Breast epithelium (tissue), 4 donors: ENCODE measurements at places on chromosomes 5 and 9. TPM values are rescaled to one million over a fixed set of nuclear protein-coding genes. Genes with fewer than 3 reads are reported as not detected.

DNA sequence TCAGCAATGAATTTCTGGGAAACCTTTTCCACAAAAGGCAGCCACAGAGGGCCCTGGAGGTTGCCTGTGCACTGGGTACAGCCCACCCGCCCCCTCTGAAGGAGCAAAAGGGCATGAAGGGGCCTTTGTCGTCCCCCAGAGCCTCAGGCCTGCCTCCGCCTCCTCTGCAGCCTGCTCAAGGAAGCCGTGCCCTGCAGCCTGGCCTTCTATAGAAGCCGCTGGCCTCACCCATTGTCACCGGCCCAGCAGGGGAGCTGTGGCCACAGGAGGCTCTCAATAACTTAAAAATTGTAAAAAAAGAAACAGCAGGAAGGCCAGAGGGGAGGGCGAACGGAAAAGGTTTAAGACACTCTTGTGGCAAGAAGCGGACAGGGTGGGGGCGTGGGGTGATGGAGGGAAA, 213.3 kb downstream of the IRX2 start:
- DNase-seq: no peak

DNA sequence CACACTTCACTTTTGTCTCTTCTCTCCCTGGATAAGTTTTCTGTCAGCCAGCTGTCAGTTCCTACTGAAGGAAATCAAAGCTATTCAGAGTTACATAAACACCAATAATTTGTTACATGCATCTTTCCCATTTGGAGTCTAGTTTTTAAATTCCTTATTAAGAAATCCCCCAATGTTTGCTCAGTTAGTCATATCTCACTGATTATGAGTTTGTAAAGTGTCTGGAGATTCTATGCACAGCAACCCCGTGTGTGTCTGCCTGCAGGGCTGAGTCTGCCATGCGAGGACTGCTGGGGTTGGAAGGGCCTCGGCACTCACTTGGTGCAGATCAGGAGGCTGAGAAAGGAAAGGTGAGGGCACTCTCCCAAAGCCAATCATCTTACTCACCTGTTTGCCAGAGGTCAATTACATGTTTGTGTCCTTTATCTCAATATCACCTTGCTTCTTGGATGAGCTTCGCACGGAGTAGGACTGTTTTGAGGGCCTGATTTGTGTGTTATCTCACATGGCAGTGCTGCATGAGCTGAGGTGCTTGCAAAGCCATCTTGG, 3.3 kb downstream of the ANKRD34B start:
- DNase-seq: no peak

DNA sequence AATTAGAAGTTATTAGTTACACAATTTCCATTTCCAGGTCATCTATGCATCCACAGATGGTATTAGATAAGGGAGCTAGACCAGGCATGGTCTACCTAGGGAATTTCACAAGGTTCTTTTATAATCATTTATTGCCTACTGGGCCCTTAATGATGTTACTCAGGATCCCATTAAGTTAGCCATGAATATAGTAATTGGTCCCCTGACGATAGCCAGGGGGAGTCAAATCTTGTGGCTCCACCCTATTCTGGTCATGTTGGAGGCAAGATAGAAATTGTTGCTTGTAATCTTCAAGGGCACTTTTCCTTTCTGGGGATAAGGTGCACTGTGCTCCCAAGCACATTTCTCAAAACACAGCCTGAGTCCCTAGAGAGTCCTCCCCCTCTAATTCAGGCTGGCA, 14.1 kb upstream of the ELL2 start:
- no peak for DNase-seq

- DNase-seq: no peak
Measured at GRCh38 chr5:125582352-125582751, 835.9 kb upstream of the ZNF608 start.

DNA sequence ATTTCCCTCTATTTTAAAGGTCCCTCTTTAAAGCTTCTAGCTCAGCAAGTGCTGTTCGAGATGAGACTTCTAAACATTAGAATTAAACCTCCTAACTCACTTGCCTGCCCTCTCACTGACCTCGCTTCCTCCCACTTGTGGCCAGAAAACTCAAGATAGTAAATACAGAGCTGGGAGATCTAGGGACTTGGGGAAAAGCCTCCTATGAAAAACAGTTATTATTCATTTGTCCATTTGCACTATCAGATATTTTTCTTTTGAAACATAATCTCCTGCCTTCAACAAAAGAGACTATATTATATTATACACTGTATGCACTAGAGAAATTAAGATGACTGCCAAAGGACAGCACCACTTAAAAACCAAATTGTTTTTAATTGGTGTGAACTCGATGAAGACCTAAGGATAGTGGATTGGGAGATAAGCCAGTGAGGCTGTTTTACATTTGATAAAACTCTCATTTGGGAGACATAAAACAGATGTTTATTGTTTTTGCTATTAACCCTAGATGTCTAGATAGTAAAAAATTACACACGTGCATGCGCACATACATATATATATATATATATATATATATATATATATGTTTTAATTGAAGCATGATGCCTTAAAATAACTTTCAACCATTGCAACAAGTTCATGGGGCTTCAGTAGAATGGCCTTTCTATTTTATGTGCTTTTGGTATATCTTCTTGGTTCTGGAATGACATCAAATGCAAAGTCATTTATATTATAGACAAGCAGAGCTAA, 229.4 kb downstream of the ADAMTSL1 start:
- DNase-seq: no peak

- no peak for DNase-seq
Measured at GRCh38 chr5:143313298-143313852, 90.1 kb downstream of the NR3C1 start.

GRCh38 chr5:139667001-139667729, 19.0 kb downstream of the CXXC5 start:
- DNase-seq: no peak

DNA sequence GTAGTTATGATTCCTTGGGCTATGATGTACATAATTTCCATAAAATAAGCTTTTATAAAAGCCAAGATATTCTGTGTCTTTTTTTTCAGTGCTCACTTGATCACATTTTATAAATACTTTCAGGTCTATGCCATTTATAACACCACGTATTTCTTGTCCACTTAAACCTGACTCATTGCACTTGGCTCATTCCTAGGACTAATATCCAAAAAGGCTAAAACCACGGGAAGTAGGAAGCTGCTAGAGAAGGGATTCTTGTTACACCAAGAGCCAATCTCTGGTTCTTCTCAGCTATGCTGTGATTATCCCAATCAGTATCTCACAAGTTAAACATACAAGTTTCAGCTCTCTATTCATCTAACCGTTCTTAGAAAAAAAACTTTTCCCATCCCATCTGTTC, 80.4 kb upstream of the CDH6 start:
- DNase-seq: no peak

- no peak for DNase-seq
Measured at GRCh38 chr5:176754376-176754973, 55.9 kb upstream of the UNC5A start.

Gene SPINK7
- total RNA-seq: not detected

Gene C9orf50
- not detected for total RNA-seq

DNA sequence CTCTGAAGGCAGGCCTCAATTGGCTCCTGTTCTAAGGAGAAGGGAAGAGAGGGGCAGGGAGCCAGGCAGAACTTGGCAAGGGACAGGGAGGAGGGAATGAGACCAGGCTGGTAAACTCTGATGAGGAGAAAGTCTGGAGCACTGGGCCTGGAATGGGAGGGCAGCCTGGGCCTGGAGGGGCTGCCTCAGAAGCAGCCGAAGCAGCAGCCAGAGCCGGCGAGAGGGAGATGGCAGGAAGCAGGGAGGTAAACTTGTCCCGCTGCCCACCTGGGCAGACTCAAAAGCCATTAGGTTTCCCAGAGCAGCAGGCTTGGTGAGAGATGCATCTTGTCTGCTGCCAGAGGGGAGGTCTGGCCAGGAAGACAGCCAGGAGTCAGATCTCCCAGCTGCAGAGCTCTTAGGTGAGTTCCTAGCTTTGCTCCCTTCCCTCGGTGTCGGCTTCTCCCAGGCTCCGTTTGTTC, 37.0 kb upstream of the CRB2 start:
- no peak for DNase-seq

Gene ESM1
- total RNA-seq: not detected

- DNase-seq: no peak
Measured at GRCh38 chr9:128503870-128504269, 649 bp upstream of the GLE1 start.

Gene CNTFR
- total RNA-seq: 11.3 TPM

GRCh38 chr5:31573494-31574142, 41.5 kb downstream of the C5orf22 start:
- no peak for DNase-seq

DNA sequence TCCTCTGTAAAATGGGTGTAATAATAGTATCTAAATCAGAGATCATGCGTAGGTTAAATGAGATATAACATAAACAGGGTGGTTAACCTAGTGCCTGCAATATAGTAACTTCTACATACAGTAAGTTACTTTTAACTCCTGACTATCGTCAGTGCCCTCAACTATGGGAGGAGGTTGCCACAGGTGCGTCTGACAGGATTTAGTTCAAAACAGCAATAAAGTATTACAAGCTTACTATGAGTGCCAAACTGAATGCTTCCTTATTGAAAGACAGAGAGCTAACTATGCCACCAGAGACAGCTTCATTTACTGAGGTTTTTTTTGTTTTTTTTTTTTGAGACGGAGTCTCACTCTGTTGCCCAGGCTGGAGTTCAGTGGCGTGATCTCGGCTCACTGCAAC, 209.0 kb downstream of the ADAMTSL1 start:
- no peak for DNase-seq

Gene PCDHB4
- 7.5 TPM for total RNA-seq

Gene NRARP
- total RNA-seq: 6.9 TPM

GRCh38 chr9:91315191-91315590, 46.5 kb downstream of the AUH start:
- no peak for DNase-seq

DNA sequence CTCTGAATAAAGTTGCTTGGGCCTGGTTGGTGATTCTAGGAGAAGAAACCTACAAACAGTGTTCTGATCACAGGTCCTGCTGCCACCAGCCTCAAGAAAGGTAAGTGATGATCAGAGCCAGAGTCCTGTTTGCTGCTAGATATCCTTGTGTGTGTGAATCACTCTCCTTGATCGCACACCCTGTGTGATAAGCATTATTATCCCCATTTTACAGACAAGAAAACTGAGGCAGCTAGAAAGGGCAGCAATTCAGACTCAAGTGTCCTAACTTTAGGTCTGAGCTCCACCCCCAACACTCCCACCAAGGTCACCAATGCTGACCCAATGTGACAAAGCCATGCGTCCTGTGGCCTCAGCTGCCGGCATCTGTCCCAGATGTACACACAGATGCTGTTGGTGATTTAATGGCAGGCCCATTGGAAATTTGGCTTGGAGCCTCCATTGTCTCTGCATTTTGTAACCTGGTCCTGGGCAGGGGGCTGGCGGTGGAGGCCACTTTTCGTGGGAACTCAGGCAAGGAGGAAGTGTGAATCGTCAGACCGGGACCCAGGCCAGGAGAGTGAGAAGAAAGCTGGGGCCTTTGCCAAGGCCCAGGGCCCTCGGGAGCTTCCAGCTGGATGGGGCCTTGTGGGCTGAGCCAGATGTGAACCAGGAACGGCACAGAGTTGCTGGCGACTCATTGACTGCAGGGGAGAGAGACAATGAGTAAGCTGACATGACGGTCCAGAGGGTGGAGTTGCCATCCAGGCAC, 29.8 kb upstream of the GGTA1 start:
- peak; percentile 92 for DNase-seq

GRCh38 chr9:84000186-84000585, 19.6 kb downstream of the RMI1 start:
- no peak for DNase-seq

DNA sequence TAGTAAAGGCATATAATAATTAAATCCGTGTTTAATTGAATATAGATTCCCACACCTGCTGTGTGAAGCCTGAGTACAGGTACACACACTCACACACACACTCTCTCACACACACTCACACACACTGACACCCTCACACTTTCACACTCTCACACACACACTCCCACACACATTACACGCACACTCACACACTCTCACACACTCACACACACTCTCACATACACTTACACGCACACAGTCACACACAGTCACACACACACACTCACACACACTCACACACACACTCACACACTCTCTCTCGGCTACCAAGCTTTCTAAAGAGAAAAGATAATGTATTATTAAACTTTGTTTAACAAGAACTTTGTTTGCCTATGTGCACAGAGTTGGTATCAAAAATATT, 195.1 kb upstream of the CTNND2 start:
- DNase-seq: no peak

DNA sequence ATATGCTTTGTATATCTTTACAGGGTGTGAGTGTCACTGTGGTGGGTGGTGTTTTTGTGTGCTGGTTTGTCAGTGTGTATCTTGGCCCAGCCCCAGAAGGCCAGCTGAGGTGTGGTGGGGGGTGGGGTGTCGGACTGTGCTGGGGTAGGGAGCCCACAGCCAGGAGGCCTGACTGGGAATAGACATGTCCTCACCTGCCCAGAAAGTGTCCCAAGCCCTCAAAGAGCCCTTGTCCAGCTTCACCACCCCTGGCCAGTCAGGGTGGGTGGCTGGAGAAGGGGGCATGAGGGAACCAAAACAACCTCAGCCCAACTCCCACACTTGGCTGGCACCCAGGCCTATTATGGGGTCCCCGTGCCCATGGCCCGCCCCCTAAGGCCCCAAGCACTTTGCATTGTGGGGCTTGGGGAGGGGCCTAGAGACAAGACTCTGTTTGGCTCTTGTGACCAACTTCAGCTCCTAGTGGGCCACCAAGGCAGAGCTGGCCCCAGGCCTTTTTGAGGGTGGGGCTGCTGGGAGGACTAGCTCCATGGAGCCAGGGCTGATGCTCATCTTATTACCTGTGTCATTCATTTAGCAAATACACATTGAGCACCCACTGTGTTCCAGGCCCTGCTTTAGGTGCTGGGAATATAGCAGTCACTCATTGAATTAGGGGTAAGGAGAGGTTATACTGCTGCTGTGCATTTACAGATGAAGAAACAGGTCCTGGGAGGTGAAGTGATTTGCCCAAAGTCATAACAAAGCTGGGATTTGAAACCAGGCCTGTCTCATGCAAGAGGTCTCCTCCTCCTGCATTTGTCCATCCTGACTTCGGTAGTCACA, 56.2 kb upstream of the PSD2 start:
- DNase-seq: no peak

Gene P4HA2
- total RNA-seq: 21.8 TPM

DNA sequence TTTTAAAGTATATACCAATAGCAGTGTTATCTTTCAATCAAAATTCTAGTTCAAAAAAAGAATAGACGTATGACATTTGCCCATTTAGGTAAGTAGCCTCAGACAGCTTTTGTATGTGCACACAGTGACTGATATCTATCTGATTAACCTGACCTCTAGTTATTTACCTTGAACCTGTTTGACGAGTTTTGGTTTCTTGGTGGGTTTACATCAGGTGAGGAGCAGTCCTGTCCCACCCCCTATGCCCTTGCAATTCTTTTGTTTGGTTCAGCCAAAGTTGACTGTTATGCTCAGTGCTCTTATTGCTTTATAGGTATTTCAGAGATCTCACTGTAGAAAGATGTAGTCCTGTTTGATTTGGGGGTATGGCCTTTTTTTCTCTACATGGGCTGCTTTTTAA, 147.2 kb downstream of the ISOC1 start:
- no peak for DNase-seq

DNA sequence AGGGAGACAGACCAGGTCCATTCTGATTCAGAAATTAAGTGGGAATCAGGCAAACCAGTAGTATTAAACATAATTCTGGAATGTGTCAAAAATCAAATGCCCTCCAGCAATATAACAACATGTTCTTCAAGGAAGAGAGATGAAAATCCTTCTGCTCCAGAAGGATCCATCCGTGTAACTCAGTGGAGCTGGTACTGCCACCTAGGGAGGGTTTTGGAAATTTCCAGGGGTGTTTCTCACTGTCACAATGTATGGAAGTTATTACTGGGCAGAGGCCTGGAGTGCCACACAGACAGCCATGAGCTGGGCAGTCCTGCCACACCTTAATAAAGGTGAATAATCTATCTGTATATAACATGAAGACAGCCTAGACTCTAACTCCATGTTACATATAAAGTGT, 87.5 kb downstream of the TTLL11 start:
- DNase-seq: no peak
